ENCODE measurements at places on chromosomes 13 and 19. TPM values are rescaled to one million over a fixed set of nuclear protein-coding genes. Genes with fewer than 3 reads are reported as not detected.

The SYT5 gene
- polyA plus RNA-seq = not detected

The ANKLE1 gene
- 0.49 TPM for polyA plus RNA-seq

The SBK3 gene
- not detected for polyA plus RNA-seq

The ZNF66 gene
- 3.3 TPM for polyA plus RNA-seq

The ANKRD24 gene
- polyA plus RNA-seq = 1.5 TPM

The ZNF548 gene
- 28.2 TPM for polyA plus RNA-seq

The ASF1B gene
- 8.3 TPM for polyA plus RNA-seq

GRCh38 chr13:41315443-41316047 lies 4.5 kb downstream of the NAA16 start:
- DNase-seq = no peak

GRCh38 chr19:5627395-5627904 lies 4.6 kb downstream of the SAFB start:
- DNase-seq = peak; percentile 25

DNA sequence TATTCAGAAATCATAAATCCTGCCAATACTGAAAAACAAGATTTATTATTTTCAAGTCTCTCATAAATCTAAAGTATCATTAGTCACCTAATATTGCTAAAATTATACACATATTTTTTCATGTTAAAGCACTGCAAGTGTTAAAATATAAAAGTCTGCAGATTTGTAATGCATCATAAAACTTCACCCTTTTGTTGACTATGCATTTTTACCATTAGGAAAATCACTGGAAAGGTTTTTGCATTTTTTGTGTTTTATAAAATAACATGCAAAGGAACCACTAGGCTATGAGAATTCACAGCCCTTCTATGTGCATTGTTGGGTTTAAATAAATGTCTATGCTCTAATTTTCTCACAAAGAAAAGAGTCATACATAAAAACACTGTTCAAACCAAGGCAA lies 407.3 kb downstream of the DACH1 start:
- DNase-seq = no peak

GRCh38 chr19:47225746-47226425 lies 5.1 kb downstream of the BBC3 start:
- peak; percentile 88 for DNase-seq

DNA sequence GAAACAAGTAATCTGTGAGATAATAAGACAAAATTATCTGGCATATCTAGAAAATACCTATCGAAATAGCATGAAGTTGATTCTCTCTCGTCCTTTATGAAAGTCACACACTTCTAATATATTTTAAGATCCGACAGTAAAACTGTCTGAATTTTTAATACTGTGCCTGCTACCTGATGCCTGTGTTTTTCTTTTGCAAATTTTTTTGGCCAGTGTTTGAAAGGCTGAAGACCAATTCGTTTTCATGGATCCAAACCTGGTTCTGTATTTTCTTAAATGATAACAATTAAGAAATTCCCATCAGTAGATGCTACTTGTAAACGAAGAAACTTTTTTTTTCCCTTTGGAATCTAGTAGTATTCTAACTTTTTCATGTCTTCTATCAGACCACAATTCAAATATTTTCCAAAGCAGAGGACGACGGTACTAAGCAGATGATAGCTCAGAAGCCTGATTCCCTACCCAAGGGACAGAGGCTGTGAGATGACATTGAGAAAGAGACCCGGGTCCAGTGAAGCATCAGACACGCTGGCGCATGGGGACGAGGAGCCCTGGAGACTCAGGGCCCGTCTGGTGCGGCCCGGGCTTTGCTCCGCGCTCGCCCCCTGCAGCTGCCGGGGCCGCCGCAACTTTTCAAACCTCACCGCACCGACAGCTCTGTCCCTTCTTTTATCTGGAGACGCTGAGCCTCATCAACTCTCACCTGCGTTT lies 49.5 kb upstream of the PABPC3 start:
- DNase-seq = no peak

DNA sequence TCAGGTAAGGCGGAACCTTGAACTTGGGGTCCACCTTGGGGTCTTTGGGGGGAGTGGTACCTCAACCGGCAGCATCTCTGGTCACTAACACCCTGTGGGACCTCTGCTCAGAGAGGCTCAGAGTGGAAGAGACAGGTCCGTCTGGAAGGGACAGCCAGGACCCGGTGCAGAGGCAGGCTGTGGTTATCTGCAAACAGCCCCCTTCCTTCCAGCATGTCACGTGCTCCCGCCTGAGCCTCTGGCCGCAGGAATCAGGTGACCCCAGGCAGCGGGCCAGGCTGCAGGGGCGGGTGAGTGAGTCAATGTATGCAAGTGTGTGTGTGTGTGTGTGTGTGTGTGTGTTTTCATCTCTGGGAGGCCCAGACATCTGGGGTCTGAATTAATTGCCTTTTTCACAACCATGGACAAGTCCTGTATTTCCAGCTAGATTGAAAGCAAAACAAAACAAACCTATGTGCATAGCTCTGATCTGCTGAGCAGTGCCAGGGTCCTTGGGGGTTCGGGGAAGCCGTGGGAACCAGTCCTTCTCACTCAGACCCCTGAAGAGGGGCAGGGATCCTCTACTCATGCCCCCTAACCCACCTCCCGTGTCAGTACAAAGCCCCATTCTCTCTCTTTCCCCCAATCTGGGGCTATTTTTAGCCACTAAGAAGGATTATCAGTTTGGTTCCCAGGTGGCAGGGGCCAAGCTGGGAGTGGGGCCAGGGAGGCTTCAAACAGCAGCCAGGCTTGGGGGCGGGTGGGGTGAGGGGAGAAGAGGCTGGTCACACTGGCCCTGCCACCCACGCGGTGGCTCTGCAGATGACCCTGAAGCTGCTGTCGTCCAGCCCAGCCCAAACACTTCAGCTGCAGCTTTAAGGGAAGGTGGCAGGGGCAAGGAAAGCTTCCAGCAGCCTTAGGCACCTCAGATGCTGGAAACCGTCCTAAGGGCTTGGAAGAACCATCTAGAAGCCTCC lies 31.4 kb downstream of the CERS4 start:
- DNase-seq = peak; percentile 84

DNA sequence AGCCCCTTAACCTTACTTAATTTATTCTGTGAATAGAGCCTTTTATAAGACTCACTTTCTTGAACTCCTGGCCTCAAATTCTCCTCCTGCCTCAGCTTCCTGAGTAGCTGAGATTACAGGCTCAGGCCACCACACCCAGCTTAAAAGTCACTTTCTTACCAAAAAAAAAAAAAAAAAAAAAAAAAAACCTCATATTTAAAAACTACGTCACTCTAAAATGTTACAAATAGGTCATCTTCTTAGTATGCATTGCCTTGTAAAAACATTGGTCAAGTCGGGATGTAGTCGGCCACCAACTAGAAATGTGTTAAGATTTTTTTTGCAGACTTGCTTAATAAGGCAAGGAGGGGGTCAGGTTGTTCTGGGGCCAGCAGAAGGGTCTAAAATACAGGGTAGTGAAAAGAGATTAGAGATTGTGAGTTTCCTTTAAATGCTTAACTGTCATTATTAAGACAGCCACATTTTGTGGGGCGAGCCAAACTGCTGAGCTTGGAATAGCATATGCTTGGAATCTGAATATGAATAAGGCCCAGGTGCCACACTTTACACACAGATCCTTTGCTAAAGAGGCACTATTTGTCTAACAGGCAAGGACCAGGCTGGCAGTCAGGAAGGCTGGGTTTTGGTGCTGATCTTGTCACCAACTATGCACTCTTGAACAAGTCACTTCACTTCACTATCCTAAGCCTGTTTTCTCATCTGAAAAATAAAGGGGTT lies 16.5 kb upstream of the IL17D start:
- DNase-seq = no peak

DNA sequence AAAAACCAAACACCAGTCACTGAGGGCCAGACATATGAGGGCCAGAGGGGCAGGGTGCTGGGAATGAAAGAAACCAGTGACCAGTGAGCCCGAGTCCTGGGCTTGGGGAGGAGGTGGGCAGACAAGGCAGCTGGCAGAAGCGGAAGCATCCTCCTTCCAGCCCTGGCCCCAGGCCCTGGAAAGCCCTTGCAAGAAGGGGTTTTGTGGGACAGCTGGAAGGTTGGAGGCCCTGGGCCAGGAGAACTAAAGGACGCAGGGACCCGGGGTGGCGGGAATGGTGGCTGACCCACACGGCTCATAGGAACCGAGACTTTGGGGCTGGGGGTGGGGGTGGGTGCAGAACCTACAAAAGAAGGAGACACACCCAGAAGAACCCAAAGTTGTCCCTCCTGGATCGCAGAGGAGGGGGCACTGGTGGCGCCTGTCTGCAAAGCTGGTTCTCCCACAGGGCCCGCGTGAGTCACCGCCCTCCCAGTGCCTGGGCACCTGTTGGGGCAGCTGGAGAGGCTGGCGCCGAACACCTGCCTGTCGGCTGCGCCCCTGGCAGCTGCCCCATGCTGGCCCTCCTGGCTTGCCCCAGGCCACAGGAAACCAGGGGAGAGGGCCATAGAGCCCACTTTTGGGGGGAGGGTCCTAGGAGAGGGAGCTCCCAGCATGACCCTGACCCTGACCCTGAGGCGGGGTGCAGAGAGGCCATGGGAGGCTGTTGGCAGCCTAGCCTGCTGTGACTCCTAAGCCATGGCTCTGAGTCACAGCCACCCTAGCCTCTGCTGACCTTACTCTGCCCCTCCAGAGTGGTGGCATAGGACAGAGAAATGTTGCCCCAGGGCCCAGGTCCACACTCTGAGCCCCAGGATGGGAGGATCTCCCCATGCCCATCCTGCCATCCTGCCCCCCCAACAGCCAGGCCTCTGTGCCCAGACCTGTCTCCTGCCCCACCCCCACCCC lies 802 bp downstream of the DMPK start:
- DNase-seq = no peak

DNA sequence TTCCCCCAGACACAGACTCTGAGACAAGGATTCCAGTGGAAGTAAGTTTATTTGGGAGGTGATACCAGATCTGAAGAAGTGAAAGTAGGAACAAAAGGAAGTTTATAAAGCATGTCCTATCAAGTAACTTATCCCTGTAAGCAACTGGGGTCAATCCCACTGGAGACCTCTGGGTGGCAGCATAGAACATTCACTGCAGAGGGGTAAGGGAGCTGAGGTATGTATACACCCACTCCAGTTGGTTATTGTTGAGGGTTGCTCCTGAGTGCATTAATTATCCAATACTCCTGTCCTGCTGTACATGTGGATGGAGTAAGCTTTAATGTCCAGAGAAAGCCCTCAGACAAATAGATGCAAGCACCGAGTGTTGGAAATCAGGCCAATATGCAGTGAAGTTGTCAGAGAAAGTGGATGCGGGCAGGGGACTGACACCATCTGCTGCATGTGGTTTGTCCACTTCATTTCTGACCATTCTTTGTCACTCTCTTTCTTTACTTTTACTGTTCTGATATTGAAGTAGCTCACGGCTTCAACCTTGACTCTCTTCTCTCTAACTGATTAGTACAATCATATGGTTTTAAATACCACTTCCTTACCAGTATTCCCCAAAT lies 46.7 kb downstream of the NOTCH3 start:
- DNase-seq = no peak

DNA sequence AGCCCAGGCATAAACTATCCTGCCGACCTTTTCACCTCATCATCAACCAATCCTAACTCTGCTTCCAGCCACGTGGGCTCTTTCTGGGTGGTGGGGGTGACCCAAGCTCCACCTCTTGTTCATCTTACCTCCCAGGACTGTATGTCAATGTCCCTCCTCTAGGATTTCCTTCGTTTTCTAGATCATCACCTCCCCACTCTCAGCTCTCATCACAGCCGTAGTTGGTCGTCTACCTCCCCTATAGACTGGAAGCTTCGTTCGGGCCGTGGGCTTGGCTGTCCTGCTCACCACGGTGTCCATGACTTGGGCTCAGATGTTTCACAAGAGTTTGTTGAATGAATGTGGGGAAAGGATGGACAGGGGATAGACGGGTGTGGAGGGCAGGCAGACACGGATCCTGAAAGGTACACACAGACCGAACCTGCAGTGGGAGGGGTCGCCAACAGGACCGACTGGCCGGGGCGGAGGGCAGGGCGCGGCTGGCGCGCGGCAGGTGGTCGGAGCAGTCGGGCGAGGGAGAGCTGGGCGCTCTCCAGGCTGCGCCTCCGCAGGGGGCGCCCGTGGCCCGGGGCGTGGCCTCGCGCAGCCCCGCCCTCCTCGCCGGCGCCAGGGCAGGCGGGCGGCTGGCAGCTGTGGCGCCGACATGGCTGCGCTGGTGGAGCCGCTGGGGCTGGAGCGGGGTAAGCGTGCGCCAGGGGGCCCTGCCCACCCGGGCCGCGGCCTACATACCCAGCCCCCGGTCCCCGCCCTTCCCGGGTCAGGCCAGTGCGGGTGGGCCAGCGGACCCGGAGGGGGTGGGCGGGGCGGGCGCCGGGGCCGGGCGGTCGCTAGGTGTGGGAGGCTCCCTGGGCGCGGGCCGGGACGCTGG lies at the start of gene LIN7B:
TSS of gene LIN7B (plus strand) at position 609 of the 868 bp plus-strand sequence. CDS start at position 644, 35 bp downstream.
- peak; percentile 39 for DNase-seq
